ELF-1 (cell line): ENCODE measurements at places on chromosomes 12 and 14.

DNA sequence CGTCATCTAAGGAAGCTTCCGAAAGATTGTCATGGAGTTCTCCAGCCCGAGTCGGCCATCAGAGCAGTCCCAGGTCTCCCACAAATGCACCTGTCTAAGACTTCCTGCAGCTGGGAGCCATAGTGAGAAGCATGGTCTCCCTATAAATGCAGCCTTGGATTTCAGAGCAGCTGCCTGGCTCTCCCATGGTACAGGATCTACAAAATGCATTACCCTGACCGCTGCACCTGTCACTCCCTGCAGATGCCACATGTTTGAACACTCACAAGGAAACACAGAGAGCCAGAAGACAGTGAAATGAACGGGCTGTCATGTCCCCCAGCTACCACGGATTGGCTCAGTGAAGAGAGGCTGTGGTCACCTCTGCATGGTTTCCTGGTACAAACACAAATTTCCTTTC lies 702.7 kb downstream of the MED13L start:
- no peak for DNase-seq

- DNase-seq = no peak
These were observed 64.0 kb downstream of the GALNT16 start for GRCh38 chr14:69323999-69324282.

DNA sequence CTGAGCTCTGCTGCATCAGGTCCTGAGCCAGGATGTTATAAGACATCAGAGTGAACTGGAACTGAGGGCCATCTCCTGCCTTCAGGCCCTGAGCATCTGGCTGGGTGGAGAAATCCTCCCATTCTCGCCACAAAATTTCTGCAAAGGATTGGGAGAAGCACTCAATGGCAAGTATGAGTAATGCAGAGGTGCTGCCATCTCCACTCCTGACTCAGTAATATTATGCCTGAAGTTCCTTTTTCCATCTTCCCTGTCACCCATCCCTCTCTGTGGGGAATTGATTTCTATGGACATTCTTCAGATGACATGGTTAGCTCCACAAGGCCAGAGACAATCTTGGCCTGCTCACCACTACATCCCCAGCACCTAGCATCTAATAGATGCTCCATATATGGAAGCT lies 4.7 kb downstream of the ANGEL1 start:
- no peak for DNase-seq

GRCh38 chr14:88289234-88289633 lies 33.8 kb downstream of the KCNK10 start:
- DNase-seq = no peak

GRCh38 chr12:10186299-10186698 lies 7.5 kb downstream of the TMEM52B start:
- no peak for DNase-seq

DNA sequence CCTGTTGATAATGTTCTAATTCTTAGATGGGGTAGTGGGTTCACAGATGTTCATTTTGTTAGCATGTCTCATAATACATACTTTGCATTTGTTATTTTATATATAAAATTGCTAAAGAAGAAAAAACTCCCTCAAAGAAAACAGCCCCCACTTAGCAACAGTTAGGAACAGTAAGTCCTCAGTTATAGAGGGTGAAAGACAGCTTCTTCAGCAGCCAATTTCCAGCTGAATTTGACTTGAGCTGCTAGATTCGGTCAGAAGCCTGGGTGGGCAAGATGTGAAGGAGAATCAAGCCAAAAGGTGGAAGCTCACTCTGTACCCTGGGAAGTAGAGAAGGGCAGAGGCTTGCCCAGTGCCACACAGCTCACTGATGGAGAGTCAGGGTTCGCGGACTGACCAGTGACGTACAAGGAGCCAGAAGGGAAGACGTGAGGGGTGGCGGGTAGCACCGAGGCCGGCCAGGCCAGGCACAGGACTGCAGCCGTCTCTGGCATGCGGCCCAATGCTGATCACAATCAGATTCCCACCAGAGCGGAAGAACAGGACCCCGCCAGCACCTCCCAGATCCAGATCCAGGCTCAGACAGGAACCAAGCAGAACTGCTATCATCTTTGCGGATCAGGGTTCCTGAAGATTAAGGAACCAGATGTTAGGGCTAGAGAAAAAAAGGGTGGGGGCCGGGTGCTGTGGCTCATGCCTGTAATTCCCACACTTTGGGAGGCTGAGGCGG lies 30.4 kb upstream of the VWF start:
- DNase-seq = peak; percentile 78

- DNase-seq = no peak
These were observed 20.6 kb downstream of the RERG start for GRCh38 chr12:15200641-15201040.

GRCh38 chr12:65567820-65568219 lies 256.5 kb upstream of the HMGA2 start:
- DNase-seq = no peak

DNA sequence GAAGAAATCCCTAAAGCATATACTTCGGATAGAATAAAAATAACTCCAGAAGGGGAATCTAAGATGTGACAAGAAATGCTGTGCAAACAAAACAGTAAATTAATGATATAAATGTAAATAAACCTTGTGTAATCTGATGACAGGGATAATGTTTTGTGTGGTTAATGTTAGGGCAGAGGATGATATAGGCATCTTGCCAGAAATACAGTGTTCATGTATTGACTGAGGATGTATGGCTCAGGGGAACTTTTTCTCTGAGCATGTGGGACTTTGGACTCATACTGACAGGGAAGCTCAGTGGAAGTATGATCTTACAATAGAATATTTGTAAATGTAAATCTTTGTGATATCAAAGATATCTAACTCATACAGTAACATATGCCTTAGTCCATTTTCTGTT lies 420.2 kb downstream of the TMTC2 start:
- no peak for DNase-seq

GRCh38 chr14:84090837-84091236 lies 1439.1 kb upstream of the FLRT2 start:
- no peak for DNase-seq

- DNase-seq = no peak
These were observed 825 bp downstream of the DHH start for GRCh38 chr12:49093792-49094159.

GRCh38 chr12:116609319-116610114 lies 50.3 kb downstream of the MAP1LC3B2 start:
- DNase-seq = peak; percentile 76

GRCh38 chr14:69317102-69317755 lies 57.3 kb downstream of the GALNT16 start:
- no peak for DNase-seq

DNA sequence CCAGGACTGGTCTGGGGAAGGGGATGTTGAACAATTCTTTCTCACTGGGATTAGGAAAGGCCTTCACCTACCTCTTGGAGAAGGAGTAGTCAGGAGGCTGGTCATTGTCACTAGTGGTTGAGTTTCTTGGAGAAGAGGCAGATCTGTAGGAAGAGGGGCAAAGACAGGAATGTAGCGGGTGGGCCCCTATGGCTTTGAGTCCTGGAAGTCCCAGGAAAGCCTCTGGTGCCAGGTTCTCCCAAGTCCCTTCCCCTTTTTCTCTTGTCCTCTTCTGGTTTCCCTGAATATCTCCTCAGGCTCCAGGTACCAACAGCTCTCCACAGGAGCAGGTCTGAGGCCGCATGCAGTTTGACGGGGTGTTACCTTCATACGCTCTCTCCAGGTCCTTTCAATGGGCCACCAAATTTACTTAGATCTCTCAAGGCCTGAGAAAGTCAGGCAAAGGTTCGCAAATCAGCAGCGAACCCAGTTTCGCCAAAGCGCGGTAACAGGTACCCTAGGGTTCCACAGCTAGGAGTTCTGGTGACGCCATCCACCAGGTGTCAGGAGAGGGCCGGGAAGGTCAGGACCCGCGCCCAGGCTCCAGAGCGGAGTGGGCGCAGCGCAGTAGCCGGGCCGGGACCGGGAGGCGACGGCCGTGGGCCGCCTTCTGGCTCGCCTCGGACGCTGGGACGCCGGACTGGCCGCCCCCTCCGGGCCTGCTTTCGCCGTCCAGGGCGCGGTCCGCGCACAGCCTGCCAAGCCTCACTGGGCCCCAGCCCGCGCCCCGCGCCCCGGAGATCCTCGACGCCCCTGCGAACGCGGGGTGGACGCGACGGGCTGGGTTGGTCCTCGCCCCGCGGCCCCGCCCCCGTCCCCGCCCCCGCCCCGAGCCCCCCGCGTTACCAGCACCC lies 795 bp downstream of the SMAGP start:
- peak; percentile 87 for DNase-seq

DNA sequence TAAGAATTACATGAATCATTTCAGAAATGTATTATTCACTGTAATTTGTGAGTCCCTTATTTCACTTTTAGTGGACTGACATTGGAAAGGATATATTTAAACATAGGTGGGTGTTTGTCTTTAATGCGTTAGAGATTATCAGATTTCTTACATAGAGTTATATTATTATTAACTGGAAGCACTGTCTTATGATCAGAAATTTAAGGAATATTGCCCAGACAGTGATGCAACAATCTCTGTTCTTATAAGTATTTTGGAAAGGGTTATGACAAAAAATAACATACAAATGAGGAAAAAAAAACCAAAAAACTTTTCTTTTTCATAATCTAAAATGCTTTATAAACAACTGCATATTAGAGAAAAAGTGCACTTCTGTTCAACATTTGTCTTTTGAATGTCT lies 836.6 kb downstream of the SLC6A15 start:
- DNase-seq = no peak

- no peak for DNase-seq
These were observed 5.3 kb downstream of the NAV3 start for GRCh38 chr12:77835969-77836368.

- DNase-seq = no peak
These were observed 4.0 kb upstream of the RNASE4 start for GRCh38 chr14:20680363-20680762.

DNA sequence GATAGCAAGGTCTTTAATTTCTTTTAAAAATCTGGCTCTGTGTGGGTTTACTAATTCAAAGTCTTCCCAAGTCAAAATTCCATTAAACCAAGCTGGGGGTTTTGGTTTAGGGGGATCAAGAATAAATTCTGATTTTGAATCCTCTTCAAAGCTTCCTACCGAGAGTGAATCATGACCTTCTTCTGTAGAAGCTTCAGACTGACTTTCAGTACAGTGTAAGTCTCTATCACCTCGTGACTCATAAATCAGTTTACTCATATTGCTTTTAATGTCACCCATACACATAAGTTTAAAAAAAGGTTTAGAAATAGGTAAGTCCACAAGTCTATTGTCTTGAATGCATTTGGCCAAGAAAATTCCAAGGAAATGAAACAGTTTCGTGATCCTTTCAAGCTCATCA lies 80.6 kb upstream of the STRN3 start:
- DNase-seq = no peak

DNA sequence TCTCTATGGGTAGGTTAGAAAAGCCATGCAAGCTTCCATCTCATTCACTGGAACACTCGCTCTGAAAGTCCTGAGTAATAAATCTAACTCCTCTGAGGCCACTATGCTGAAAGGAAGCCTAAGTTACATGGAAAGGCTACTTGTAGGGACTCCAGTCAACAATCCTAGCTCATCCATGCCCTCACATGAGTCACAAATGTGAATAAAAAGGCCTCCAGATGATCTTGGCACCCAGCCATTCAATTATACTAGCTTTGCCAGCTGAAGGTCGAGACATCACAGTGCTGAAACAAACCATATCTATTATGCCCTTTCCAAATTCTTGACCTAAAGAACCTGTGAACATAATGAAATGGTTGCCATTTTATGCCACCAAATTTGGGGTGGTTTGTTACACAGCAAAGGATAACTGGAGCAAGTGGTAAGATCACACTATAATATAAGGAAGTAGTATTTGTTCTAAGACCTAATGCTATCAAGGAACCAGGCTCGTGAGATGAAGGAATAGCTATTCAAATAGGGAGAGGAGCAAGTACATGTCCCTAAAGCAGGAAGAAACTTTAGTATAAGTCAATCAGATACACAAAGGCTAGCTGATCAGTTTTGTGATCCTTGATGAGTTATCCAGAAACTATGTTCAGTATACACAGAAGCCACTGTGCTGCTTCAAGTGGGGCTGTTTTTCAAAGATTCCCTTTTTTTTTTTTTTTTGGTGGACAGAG lies 142.1 kb downstream of the MED13L start:
- no peak for DNase-seq

GRCh38 chr12:94206886-94207285 lies 58.5 kb downstream of the PLXNC1 start:
- no peak for DNase-seq

DNA sequence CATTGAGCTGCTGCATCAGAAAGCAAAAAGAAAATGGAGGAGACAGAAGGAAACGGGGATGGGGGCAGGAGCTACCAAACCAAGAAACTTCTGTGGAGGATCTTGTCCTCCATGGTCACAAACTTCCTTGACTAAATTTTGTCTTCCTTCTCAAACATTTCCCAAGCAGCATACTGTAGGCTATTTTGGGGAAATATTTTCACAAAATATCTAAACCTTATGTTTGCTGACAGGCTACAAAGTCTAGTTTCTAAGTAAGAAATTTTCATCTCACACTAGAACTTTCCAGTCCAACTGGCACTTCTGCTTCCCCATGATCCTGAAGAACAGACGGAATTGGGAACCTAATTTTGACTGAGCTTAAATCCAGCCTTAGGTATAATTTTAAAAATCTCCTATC lies 552.0 kb downstream of the SNAPC1 start:
- DNase-seq = no peak

- no peak for DNase-seq
These were observed 20.3 kb upstream of the EMP1 start for GRCh38 chr12:13176256-13176655.

GRCh38 chr12:131775392-131776236 lies 52.6 kb upstream of the MMP17 start:
- DNase-seq = no peak

- no peak for DNase-seq
These were observed 668 bp downstream of the GPR84 start for GRCh38 chr12:54363618-54364017.

- DNase-seq = no peak
These were observed 44.8 kb downstream of the PLXNC1 start for GRCh38 chr12:94193168-94193567.

GRCh38 chr12:14841761-14842160 lies 1.6 kb downstream of the ART4 start:
- DNase-seq = peak; percentile 56

- DNase-seq = no peak
These were observed 142.0 kb downstream of the KTN1 start for GRCh38 chr14:55722054-55722453.

- DNase-seq = no peak
These were observed 108.7 kb downstream of the SYT10 start for GRCh38 chr12:33330940-33331339.

- no peak for DNase-seq
These were observed 113.8 kb upstream of the G2E3 start for GRCh38 chr14:30445011-30445793.
